Activated T-helper 1 cell treated with anti-CD3 and anti-CD28 coated beads, Interleukin-2, amount 50 U/mL, for 16 hours (primary cell): ENCODE measurements at places on chromosomes 11 and 22.

DNA sequence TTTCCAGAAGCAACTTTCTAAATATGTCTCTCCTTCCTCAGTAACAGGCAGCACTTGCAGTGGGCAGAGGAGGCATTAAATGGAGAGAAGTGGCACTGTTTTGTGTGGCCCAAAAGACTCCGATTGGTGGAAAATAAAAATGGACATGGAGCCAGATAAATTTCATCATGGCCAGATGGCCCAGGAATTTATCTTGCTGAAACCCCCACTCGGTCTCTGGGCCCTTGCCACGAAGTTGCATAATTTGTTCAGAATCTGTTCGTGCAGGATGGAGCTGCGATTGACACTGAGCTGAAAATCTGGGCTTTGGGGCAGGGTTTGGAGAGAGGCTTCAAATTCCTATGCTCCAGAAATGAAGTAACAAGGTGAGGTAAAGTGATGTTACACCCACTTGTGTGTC is 65.5 kb downstream of the C11orf91 start:
- no peak for DNase-seq

DNA sequence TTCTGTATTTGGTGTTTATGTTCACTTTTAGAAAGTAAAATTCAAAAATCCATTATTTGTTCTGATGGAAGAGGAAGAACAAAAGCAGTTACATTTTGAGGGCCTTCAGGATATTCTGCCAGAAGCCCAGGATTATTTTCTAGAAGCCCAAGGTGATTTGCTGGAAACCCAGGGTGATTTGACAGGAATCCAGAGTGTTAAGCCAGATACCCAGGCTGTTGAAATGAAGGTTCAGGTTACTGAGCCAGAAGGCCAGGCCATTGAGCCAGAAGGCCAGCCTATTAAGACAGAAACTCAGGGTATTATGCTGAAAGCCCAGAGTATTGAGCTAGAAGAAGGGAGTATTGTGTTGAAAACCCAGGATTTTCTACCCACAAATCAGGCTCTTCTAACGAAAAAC is 33.1 kb downstream of the CCDC15 start:
- DNase-seq = no peak

- DNase-seq = no peak
These were observed 762 bp upstream of the CCDC134 start for GRCh38 chr22:41799486-41800347.

GRCh38 chr22:26996154-26996553 is 338.8 kb downstream of the MIAT start:
- no peak for DNase-seq

- DNase-seq = no peak
These were observed 339.9 kb upstream of the KIRREL3 start for GRCh38 chr11:127340438-127340837.

- DNase-seq = no peak
These were observed 234.3 kb downstream of the TBC1D22A start for GRCh38 chr22:46996595-46997310.

GRCh38 chr11:115942011-115942410 is 437.8 kb upstream of the CADM1 start:
- DNase-seq = no peak

DNA sequence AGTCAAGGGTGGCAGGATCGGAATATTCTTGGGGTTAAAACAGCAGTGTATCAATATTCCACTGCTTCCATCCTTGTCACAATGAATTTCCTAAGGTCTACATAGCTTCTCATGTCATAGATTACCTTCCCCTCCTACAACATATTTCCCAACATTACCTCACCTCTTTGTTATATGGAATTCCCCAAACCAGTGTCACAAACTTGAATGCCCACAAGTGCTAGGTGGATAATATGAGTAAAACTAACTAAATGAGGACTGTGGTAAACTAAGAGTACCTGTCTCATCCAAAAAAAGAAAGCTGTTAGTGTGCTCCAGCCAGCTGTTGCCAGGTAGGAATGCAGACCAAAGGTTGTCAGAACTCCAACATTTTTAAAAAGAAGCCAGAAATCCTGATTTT is 17.0 kb upstream of the NUCB2 start:
- DNase-seq = no peak

GRCh38 chr11:3838504-3838903 is 2.3 kb downstream of the RHOG start:
- no peak for DNase-seq

DNA sequence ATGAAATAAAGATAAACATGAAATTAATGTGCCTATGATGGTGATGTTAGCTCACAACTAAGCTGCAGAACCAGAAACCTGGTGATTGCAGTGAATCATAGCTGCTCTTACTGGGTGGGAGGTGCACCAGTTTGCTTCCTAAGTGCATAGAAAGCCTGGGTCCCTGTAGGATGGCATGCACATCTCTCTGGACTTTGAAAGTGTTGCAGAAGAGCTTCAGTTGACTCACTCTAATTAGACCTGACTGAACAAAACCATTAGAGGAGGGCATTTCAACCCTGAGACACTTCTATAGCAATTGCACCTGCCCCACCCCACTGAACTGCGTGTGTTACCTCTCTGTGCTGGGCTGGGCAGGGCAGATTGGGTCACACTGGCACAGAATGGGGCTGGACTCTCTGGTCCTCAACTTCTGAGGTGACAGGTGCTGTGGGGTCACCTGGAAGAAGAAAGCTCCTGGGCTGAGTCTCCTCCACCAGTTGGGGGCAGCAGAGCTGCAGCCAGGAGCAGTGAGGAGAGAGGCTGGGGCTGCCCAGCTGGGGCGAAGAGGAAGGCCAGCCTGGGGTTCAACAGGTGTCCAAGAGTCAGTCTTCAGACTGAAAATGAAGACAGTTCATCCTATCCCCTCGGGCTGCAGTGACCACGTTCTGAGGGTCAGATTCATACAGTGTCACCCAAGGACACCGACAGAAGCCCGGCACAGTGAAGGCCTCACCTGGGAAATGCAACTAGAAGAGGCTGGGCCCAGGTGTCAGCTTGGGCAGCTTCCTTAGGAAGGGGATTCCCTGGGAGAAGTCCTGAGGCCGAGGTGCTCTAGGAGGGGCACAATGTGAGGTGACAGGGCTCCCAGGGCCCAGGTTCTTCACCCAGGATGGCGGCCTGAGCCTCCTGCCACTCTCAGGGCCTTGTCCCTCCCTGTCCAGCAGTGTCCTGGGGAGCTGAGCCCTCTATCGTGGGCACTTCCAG is 58.1 kb downstream of the GGTLC2 start:
- DNase-seq = no peak

GRCh38 chr11:36041988-36042611 is 98.2 kb downstream of the LDLRAD3 start:
- no peak for DNase-seq

GRCh38 chr22:20606041-20606783 is 98.8 kb downstream of the MED15 start:
- DNase-seq = peak; percentile 41

DNA sequence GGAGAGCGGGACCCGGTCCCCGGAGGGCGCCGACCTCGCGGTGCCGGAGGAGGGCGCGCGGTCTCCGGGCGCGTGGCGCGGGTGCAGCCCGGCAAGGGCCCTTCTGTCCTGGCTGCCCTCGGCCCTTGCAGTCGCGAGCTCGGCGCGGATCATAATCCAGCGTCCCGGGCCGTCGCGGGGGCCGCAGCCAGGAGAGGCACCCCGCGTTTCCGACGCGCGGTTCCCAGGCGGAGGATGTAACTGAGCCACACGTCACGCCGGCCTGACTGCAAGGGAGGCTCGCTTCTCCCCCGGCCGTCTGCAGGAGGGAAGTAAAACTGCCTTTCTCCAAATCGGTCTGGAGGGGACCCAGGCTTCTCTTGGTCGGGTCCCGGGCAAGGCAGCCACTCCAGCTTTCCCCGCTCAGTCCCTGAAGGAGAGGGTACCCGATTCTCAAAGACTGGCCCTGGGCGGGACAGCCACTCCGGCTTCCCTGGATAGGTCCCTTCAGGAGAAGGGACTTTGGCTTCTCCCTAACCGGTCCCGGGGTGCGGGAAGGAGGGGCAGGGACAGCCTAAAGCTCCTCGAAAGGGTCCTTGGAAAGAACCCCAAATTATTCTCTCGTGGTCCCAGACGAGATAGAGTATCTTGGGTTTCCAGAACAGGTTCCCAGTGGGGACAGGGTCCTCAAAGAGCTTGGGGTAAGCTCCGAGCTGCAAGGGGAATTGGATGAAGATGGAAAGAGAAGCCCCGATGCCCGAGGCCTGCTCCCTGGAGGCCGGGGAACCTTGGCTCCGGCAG is 836 bp downstream of the SPON1 start:
- DNase-seq = no peak

DNA sequence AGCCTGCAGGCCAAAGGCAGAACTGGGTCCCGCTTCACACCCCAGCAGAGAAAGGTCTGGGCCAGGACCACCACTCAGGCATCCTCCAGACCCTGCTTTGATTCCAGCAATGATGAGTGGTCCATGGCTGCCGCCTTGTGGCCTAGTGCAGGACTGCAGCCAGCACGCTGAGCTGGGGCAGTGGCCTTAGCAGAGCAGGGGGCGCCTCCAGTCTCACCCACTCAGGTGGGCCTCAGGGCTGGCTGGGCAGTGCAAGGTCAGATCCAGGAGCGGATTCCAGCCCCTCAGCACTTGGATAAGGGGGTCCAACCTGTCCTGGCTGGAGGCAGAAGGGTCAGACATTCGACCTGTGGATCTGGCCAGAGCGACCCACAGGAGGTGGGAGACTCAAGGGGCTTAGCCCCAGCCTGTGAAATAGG is 9.6 kb upstream of the PDE2A start:
- peak; percentile 51 for DNase-seq

DNA sequence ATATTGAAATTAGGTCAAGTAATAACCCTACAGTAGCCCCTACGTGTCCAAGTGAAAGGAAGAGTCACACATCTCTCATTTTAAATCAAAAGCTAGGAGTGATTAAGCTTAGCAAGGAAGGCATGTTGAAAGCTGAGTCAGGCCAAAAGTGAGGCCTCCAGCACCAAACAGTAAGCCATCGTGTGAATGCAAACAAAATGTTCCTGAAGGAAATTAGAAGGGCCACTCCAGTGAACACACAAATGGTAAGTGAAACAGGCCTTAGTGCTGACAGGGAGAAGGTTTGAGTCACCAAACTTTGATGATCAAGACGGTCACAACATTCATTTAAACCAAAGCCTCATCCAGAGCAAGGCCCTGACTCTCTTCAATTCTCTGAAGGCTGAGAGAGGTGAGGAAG is 127.2 kb downstream of the SHANK2 start:
- DNase-seq = no peak

DNA sequence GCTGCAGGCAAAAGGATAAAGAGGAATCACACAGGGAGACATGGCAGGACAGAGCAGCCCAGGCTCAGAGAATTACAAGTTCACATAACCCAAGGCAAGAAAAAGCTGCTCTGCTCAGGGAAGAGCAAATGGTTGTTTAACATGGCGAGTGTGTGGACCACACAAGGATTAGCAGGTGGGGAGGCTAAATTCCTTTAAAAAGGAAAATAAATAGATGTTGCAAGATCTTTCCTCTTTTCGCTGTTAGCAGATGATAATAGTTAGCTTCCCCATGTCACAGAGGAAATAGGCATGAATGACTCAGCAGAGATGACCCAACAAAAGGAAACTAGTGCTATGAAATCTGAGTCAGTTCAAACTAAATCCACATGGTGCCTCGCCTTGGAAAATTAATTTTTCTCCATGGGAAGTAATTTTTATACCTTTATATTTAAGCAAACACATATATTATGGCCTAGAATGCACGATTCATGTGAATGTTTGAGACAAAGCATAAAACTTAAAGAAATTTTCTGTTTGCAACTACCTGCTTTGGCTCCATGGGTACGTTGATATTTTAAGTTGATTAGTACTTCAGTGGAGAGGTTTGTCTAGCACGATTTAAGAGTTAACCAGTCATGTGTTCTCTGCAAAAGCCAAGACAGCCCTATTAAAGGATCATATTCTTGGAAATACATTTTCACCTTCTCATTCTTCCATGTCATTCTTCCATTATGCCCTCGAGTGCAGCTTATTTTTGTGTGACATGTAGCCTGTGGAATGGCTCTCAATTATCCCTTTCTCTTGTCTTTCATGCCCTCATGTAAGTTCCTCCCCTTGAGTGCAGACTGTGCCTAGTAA is 38.5 kb upstream of the FJX1 start:
- DNase-seq = no peak

DNA sequence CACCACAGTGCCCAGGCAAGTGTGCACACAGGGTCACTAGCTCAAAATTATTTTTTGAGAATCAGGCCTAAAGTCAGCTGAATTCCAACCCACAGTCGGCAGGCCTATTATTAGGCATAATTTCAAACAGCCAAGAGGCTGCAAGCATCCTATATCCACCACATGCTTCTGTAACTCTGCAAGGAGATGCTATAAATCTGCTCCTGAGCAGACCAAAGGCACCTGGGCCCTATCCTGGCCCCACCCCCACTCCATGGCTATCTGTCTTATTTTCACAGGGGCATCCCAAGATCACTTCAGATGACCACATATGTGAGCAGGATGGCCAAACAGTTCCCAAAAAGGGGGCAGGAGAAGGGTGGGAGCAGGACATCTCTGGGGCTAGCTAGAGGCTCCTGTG is 44.6 kb downstream of the TCF20 start:
- DNase-seq = no peak

DNA sequence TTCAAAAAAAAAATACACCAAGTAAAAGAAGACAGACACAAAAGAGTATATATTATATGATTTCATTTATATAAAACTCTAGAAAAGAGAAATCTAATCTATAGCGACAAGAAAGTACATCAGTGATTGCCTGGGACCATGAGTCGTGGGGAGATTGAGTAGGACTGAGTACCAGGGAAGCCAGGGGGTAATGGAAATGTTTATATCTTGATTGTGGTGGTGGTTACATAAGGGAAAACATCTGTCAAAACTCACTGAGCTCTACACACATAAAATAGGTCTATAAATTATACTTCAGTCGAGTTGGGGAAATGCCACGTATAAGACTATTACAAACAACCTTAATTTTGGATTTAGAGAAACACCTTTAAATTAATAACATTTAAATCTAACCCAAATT is 117.4 kb downstream of the TRIM29 start:
- DNase-seq = no peak

GRCh38 chr11:129145276-129145675 is 46.8 kb downstream of the ARHGAP32 start:
- DNase-seq = no peak

GRCh38 chr11:62882431-62882749 is 1.7 kb downstream of the SLC3A2 start:
- DNase-seq = no peak

DNA sequence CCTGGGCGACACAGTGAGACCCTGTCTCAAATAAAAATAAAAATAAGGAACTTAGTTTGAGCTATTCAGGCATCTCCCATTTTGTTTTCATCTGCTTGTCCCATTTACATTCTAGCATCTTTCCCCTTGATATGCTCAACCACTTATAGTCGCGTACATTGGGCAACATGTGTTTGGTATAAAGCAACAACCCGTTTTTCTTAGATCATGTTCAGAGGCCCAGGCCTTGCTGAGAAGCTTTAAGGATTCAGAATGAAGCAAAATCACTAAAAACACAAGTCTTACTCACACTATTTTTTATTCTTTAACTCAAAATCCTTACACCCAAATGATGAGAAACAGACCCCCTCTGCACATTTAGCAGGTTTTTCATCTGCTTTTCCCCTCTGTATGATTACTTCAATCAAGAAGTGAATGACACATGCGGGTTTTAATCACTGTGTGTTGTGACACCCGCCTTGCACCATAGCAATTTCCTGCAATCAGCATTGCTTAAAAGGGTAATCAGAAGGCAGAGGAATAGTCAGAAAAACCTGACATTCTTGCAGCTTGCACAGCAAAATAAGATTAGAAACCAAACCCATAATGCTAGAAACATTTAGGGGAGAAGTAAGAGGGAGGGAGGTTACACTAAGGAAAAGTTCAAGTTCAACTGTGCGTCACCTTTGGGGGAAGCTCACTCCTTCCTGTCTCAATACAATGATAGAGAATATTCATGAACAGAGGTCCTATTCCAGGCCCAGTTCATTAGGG is 25.9 kb downstream of the ALG9 start:
- no peak for DNase-seq
